ENCODE measurements at places on chromosomes 4 and X.

- peak; percentile 11 for DNase-seq
Observed at GRCh38 chrX:78754917-78755316, 7.4 kb downstream of the LPAR4 start.

DNA sequence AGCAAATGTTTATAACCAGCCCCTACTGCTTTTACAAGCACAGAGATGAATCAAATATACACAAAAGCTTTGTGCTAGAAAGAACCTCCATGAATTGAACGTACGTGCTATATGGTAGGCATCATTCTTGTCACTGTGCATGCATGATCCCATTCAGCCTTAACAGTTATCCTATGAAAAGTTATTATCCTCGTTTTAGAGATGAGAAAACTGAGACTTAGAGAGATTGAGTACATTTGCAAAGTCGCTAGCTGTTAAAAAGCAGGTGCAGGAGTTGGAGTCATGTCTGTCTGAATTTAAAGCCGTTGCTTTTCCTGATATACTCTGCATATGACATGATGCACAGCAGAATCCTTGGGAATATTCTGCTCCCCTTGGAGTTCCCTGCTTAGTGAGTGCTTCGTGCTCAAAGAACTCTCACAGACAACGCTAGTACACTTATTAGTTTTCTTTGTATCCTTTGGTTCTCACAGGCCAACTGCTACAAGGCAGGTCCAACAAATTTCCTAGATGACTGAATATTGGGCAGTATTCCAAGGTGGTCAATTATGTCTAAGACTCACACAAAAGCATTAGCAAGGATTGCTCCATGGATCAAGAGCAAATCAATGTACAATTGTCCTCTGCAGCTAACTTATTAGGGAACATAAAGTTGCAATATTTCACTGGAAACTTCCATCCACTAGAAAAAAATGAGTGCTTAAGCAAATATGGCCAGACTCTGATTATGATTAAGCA, 42.8 kb upstream of the TRIM2 start:
- DNase-seq: no peak

- DNase-seq: no peak
Observed at GRCh38 chr4:189261475-189261874, 679.2 kb upstream of the FRG1 start.

DNA sequence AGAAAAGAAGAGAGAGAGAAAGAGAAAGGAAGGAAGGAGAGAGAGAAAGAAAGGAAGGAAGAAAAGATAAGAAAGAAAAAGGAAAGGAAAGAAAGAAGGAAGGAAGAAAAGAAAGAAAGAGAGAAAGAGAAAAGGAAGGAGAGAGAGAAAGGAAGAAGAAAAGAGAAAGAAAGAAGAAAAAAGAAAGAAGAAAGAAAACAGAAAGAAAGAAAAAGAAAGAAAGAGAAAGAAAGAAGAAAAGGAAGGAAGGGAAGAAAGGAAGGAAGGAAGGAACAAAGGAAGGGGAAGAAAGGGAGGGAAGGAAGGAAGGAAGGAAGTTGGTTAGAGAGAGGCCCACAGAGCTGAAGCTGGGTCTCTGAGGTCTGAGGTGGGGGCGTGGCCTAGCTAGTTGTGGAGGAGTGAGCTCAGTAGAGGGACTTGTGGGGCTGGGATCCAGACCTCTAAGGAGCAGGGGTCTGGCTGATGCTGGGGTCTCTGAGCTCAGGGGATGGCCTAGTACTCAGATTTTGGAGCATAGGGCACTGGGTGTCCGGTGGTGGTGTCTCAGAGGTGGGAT, 27.1 kb upstream of the PDZD4 start:
- DNase-seq: no peak

DNA sequence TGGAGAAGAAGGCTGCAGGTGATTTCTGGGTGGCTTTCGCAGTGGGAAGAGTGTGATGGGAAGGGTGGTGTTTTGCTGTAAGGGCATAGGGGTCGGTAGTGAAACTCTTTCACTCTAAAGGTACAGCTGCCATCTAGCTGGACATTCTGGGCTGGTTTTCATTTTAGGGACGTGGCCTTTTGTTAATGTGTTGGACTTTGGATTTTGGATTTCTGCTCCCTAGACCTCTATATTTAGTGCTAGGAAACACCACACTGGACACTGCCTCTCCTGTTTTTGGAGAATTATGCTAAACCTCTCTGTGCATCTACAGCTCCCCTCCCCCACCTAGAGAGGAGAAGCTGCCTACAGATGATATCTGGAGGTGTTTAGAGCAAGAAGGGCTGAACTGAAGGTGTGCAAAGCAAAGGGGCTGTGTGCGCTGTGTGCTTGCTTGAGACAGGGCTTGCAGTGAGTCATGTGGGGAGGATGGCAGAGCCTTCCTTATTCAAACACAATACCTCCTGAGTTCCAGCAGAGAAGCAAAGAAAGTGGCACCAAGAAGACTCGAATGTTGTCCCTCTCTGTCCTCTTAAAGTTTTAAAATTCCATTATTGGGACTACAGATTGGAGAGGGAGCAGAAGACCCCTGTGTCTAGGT, 47.9 kb downstream of the STARD8 start:
- peak; percentile 25 for DNase-seq

GRCh38 chr4:121242188-121242750, 78.1 kb upstream of the TNIP3 start:
- no peak for DNase-seq

DNA sequence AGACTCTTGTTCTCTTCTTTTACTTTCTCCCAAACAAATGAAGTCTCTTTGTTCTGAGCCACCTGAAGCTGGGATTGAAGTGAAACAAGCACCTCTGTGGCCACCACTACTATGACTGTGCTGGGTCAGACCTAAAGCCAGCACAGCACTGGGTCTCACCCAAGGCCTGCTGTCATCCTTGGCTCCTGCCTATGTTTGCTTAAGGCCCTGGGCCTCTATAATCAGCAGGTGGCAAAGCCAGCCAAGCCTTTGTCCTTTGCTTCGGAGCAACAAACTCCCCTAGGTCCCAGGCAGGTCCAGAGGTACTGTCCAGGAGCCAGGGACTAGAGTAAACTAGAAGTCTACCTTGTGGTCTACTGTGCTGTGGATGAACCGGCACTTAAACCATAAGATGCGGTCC, 220.6 kb upstream of the ARSJ start:
- no peak for DNase-seq

GRCh38 chr4:141395246-141395830, 174.6 kb downstream of the ZNF330 start:
- DNase-seq: no peak

DNA sequence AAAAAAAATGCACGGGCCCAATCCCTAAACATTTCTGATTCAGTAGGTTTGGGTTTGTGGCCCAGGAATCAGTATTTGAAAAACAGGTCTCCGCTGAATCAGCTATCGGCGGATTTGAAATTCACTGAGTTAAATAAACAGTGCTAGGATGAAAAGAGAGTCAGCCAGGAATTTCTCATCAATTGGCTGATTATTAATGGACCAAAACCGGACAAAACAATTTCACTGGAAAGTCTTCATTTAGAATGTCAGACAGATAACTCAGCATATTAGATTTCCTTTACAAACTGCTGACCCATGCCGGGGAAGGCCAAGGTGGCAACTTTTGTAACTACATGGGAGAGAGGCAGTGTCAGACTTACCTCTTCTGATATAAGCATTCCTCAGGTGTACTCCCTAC, 99.4 kb upstream of the LSM6 start:
- DNase-seq: no peak

DNA sequence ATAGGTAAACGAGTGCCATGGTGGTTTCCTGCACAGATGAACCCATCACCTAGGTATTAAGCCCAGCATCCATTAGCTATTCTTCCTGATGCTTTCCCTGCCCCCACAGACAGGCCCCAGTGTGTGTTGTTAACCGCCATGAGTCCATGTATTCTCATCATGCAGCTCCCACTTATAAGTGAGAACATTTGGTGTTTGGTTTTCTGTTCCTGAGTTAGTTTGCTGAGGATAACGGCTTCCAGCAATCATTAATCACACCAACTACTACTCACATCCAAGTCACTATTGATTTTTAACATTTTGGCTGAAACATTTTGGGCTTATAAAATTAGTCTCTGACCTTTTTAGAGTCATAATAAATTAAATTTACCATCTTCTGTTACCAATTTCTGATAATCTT, 205.3 kb downstream of the SPOCK3 start:
- DNase-seq: no peak

DNA sequence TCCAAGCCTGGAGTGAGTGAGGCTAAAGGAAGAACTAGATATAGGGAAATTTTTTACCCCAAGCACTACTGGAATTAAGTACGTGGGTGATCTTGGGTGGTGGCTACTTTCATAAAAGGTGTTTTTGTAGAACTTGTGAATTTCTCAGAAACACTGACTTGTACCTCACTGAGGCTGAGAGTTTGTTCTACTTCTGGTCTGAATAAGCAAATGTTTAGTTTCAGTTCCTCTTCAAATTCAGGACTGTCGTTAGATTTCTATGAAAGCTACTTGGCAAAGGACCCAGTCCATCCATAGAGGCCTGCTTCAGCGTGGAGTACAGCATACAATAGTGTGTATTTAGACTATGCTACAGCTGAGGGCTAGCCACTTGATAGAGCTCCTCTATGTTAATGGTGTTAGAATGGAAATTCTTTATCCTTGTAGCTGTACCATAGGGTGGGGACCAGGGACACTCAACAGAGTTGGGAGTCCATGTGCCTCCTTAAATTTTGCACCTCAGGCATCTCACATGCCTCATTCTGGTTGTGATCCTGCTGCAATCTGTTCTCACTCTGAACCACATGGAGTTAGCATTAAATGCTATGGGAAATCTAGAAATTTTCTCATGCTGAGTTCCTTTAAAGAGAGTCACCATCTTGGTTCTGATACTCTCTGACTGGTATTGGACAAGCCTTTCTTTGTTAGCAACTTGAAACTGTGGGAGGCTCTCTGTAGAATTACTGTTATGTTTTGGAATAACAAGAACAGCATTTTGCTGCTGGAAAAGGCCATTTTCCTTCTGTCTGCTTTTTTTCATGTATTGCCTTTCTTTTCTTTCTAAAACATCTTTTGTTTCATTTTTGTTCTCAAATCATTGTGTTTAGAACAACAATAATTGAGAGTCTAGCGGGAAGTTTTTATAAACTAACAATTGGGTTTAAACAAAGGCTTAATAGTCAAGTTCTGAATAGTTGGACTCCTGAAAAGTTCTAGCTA, 86.8 kb downstream of the PDGFRA start:
- DNase-seq: peak; percentile 84

DNA sequence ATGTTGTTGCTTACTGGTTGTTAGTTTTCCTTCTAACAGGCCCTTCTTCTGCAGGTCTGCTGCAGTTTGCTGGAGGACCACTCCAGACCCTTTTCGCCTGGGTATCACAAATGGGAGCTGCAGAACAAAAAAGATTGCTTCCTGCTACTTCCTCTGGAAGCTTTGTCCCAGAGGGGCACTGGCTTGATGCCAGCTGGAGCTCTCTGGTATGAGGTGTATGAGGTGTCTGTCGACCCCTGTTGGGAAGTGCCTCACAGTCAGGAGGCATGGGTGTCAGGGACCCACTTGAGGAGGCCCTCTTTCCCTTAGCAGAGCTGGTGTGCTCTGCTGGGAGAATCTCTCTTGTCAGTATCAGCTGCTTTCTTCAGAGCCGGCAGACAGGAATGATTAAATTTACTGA, 127.4 kb upstream of the EDA2R start:
- no peak for DNase-seq

DNA sequence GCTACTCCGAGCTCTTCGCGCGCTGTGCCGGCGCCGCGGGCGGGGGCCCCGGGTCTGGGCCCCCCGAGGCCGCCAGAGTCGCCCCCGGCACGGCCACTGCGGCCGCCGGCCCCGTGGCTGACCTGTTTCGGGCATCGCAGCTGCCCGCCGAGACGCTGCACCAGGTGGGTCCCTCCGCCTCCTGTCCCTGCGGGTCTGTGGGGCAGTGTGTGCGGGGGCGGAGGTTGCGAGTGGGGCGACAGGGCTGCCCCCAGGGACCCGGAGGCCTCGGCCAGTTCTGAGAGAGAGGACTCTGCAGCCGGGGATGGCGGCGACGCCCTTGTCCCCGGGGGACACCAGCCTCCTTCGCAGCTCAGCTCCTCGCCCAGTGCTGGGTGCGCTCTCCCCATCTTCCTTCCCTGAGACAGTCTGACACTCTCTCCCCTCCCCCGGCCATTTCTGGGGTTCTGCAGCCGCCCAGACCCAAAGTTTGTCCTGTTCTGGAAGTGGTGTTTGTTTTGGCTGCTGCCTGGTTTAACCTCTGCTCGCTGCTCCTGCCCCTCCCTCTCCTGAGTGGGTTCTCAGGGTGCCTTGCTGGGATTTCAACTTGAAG, 609 bp downstream of the REPS2 start:
- DNase-seq: peak; percentile 45

DNA sequence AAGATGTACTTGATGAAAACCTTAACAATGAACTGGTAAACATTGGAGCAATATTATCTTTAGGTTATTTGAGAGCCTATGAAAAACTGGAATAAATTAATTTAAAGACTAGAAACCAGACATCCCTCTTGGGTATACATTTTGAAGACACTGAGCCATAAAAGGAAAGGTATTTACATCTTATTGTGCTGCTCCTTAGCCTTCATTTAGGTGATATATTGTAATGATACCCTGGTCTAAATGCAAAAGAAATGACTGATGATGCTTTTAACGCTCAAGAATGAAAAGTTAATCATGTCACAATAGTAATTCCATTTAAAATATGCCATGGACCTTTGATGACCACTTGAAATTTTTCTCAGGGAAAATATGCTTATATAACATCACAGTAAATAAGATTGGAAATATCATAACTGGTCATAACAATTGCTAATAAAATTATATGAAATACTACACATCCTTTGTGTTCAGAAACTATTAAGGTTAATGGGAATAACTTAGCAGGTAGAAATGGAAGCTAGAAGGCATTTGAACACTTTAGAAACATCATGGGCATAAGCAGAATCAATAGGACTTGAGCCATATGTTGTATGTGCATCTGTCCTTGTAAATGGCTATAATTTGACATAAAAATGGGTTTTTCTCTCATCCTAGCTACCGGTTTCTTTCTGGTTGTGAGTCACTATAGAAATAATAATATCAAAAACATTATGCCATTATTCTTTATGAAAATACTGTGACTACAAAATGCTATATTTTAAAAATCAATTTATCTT, 979.7 kb downstream of the RAPGEF2 start:
- no peak for DNase-seq

- DNase-seq: no peak
Observed at GRCh38 chr4:122810669-122811068, 16.0 kb upstream of the FGF2 start.

- no peak for DNase-seq
Observed at GRCh38 chr4:127709456-127709855, 20.7 kb upstream of the SLC25A31 start.

Data from RPMI8226 (cell line).